ENCODE measurements at places on chromosomes 3 and 15.
A peak's percentile ranks its signal among the peaks of the same experiment; 100 is the strongest.

DNA sequence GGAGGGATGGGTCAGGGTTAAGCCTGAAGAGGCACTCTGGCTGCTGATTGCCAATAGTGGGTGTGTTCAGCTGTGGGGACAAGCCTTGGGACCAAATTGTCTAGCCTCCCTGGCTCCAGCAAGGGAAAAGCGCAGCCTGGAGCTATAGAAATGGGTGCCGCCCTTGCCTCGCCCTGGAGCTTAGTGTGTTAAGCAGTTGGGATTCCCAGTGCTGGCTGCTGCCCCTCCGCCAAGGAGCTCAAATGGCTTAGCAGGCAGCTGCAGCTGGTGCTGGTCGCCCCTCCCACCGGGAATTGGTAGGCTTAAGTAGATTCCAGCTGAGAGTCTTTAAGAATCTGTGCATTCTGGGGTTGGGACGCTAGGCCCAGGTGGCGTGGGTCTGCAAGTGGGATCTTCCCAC is 662.9 kb upstream of the TBL1XR1 start:
- DNase-seq: no peak

- peak; percentile 24 for DNase-seq
These were observed at the start of gene SEMA5B for GRCh38 chr3:123027292-123028232. TSS of gene SEMA5B (minus strand) at chr3:123027763. CDS start at chr3:122961263, 66,500 bp downstream.

- no peak for DNase-seq
These were observed 55.1 kb downstream of the PEX5L start for GRCh38 chr3:179981646-179982045.

GRCh38 chr15:45703670-45704328 is 69.0 kb downstream of the SQOR start:
- DNase-seq: no peak

- DNase-seq: no peak
These were observed 583.3 kb downstream of the DIPK2A start for GRCh38 chr3:144554889-144555288.

GRCh38 chr15:74906067-74906449 is 593 bp downstream of the FAM219B start:
- DNase-seq: peak; percentile 43

- no peak for DNase-seq
These were observed 131.4 kb downstream of the IQCH start for GRCh38 chr15:67385971-67386370.

DNA sequence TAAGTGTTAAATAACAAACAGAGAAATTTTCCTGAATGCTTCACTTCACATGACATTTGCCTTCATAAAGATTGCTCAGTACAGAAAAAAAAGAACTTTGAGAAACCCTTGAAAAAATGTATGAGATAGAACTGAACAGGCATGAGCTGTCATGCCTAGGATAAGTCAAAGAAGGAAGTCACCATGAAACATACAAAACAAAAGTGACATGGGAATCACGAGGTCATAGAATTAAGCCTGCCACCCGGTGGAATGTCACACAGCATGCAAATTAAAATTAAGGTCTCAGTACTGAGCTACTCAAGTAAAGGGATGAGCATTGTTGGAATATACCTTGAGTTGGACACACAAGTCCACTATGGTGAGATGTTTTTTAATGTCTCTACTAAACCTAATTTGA is 652.5 kb upstream of the NECTIN3 start:
- no peak for DNase-seq

DNA sequence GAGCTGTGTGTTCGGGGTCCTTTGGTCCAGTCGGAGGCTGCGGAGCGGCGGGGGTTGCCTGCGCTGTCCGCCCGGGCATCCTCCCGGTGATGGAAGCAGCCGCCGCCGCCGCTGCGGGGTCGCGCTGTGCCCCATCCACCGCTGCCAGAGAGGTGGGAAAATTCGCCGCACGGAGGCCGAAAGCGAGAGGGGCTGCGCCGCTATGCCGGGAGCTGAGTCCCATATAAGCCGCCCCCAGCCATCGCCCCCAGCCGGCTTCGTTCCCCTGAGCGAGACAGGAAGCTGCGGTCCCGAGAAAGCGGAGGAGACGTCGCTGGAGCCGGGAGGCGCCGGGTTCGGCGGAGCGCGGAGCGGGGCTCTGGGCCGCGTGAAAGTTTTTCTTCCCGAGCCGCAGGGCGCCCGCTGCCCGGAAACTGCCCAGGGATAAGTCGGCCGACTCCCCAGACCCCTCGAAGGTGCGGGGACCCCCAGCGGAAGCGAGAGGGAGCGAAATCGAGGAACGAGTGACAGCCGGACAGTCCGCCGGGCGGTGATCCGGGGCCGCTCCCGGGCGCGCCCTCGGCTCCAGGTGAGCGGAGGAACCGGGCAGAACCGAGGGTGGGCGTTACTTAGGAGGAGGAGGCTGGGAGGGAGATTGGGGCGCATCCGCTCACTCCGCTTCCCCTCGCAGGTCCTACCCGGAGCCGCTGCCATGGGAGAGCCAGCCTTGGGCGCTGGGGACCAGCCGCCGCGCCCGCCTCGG is 574 bp downstream of the CHST2 start:
- DNase-seq: peak; percentile 53

DNA sequence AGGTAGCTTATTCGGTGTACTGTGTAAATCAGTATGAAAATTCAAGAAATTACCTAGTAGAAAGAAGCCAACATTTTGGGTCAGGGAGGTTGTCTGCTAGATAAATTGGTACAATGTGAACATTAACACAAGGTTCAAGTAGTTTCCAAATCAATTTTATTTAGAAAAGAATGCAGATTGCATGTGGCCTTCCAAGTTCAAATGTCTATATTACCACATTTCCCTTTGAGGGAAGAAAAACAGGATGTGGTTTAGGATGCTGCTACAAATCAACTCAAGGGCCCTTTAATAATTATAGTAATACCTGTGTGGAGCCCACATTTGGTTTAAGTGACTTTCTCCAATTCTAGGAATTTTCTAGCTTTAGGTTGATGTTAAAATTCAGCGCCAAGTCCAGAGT is 57.5 kb downstream of the CADPS start:
- no peak for DNase-seq

DNA sequence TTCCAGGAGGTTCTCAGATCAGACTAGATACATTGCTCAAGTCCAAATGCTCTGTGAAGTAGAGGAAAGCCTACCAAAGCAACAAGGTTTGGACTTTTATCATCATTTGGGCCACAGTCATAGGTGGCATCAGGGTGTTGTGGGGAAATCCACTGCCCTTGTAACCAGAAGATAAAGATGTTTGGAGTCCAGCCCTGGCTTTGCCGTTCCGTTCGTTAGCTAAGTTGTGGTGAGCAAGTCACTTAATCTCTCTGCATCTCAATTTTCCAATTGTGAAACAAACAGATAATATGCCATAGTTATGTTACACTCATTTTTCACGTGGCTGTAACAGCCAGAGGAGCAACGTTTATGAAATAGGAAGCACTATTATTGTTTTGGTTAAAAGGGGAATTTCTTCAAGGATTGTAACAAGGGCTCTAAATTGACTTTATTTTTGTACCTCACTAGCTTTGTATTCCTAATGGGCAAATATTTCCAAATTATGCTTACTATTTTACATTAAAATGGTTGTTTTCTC is 125.6 kb downstream of the CD47 start:
- no peak for DNase-seq

- no peak for DNase-seq
These were observed 2.9 kb upstream of the TMEM266 start for GRCh38 chr15:76056931-76057330.

DNA sequence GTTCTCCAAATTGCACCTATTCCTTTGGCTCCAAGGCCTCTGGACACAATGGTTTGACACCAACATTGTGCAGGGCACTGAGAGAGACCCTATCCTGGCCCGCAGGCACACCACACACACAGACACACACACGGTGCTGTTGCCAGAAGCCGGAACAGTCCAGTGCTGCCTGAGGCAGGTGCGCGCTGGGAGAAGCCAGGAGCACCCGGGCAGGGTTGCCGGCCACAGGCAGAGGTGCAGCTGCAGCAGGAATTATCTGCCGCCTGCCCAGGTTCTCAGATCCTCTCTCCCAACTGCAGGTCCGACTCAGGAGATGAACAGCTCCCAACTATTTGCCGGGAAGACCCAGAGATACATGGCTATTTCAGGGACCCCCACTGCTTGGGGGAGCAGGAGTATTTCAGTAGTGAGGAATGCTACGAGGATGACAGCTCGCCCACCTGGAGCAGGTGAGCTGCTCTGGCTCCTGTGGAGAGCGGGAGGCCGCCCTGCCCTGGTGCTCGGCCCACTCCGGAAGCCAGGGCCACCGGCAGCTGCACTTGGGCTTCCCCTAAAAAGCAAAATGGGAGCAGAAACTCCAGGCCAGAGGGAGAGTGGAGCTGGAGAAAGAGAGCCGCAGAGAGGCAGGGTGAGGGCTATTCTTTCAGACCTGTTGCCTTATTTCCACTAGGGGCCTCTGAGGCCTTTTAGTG is 42.9 kb downstream of the CHDH start:
- DNase-seq: no peak

- no peak for DNase-seq
These were observed at the start of gene XCR1 for GRCh38 chr3:46027021-46027705. TSS of gene XCR1 (minus strand) at chr3:46027483. CDS start at chr3:46021947, 5,536 bp downstream.

- DNase-seq: no peak
These were observed 24.1 kb upstream of the STT3B start for GRCh38 chr3:31508452-31509146.

GRCh38 chr3:143139762-143140161 is 20.2 kb downstream of the CHST2 start:
- no peak for DNase-seq

GRCh38 chr3:17551333-17551732 is 191.1 kb downstream of the TBC1D5 start:
- DNase-seq: no peak

GRCh38 chr3:141796889-141797781 is 33.9 kb downstream of the GRK7 start:
- peak; percentile 59 for DNase-seq

DNA sequence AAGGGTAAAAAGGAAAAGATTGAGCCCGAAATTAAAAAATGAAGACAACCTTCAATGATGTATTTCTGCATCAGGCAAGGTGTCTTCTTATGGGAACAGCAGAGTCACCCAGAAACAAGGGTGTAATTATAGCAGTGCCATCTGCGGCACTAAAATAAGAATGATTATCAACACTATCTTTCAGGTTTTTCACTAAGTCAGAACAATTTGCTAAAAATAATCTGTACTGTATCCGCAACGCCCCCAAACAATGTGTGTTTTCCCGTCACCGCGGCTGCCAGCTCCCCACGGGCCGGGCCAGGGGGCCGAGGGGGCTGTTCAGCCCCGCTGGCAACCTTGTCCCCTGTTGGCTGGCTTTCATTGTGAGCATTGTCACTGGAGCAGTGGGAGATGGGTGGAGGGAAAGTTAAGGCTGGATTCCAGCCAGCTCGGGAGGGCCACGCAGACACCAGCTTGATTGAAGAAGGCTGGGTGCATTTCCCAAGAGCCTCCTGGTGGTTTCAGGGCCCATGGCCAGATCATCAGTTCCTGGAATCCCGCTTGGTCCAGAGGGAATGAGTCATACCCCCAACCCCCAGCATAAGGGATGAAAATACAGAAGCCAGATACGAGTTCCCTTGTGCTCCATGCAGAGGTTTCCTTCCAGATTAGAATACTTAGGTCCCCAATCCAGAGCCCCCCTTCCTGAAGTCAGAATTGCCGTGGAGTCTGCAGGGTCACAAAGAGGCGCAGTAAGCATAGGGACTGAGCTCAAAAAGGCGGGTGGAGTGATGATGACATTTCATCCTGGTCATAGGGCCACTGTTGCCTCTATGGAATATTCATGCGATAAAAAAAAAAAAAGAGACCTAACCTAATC is 90.2 kb upstream of the KLF13 start:
- DNase-seq: no peak

DNA sequence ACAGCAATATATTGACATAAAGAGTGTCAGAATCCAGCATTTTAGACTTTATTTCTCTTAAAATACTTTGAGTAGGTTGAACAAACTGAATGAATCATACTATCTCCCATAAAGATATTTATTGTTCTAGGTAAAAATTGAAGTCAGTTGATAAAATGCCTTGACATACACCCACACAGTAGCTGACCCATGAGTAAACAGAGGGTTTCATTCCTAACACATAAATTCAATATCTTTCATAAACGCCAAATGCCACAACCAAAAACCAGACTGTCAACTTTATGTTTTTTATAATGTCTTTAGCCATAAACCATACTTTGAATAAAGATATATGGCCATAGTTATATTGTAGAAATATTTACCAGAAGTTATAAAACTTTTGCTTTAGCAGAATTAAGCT is 742.4 kb downstream of the NAALADL2 start:
- DNase-seq: no peak

- no peak for DNase-seq
These were observed 530.7 kb upstream of the CFAP20DC start for GRCh38 chr3:59580499-59580898.

DNA sequence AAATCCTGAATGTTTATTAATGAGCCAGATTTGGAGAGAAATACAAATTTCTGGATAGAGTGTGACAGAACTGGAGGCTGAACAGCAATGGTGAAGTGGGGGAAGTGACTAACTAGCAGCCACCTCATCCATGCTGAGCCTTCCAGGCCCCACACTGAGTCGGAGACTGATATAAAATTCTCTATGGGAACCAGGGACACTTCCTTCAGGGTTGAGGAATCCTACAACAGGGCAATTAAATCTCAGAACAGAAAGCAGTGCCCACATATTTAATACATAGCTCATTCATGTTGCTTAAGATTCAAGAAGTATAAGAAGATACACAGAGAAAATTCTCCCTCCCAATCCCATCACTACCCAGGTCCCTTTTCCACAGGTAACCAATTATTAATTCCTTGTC is 49.3 kb downstream of the HACD2 start:
- DNase-seq: no peak

GRCh38 chr3:175593331-175593730 is 734.2 kb downstream of the NAALADL2 start:
- DNase-seq: no peak

- DNase-seq: no peak
These were observed 85.3 kb downstream of the VGLL4 start for GRCh38 chr3:11558411-11558903.

DNA sequence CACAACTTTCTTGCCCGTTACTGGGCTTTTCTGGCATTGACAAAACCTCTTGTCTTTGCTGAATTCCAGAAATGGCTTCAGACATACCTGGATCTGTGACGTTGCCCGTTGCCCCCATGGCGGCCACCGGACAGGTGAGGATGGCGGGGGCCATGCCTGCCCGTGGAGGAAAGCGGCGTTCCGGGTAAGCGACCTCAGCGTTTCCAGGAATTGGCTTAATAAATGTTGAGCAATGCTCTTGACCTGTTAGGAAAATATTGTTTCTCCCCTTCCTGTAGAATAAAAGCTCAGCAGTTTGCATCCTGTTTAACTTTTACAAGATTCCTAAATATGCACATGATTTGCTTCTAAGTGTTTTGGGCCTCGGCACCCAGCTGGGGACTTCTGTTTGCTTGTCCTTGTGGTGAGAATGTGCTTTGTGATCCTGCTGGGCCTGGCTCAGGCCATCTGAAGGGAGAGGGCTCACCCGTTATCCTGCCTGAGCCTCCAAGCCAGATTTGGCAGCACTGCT is 46.7 kb downstream of the ARNT2 start:
- no peak for DNase-seq

GRCh38 chr3:63251499-63251898 is 26.6 kb upstream of the SYNPR start:
- DNase-seq: no peak

GRCh38 chr3:57094575-57094974 is 34.1 kb downstream of the SPATA12 start:
- no peak for DNase-seq
